ENCODE measurements at places on chromosomes 1 and 21. TPM values are rescaled to one million over a fixed set of nuclear protein-coding genes. Genes with fewer than 3 reads are reported as not detected.

ANKRD45 gene
- 0.28 TPM for total RNA-seq

MCL1 gene
- total RNA-seq = 420 TPM

IL10 gene
- not detected for total RNA-seq

CFAP107 gene
- total RNA-seq = not detected

DNAI4 gene
- 6.6 TPM for total RNA-seq

ADCY10 gene
- under 0.01 TPM for total RNA-seq

INSRR gene
- total RNA-seq = not detected

PLD5 gene
- total RNA-seq = 1.0 TPM

LAD1 gene
- 155 TPM for total RNA-seq

RPS6KA1 gene
- 52.6 TPM for total RNA-seq

AIRE gene
- not detected for total RNA-seq

SLC45A3 gene
- total RNA-seq = 1.4 TPM

CMPK1 gene
- 131 TPM for total RNA-seq

MANEAL gene
- 1.6 TPM for total RNA-seq

BSND gene
- under 0.01 TPM for total RNA-seq

DAB1 gene
- total RNA-seq = 0.14 TPM

NUF2 gene
- total RNA-seq = 0.68 TPM

PYGO2 gene
- 15.4 TPM for total RNA-seq

COL8A2 gene
- total RNA-seq = 1.5 TPM

MOV10 gene
- 52.1 TPM for total RNA-seq

GBP3 gene
- 8.9 TPM for total RNA-seq

TEX38 gene
- total RNA-seq = not detected

TAS1R1 gene
- total RNA-seq = not detected

FCRL1 gene
- total RNA-seq = not detected

TMEM240 gene
- total RNA-seq = 0.71 TPM

DDR2 gene
- 2.4 TPM for total RNA-seq

SNX7 gene
- total RNA-seq = 18.1 TPM

PTPN14 gene
- total RNA-seq = 55.7 TPM

C1orf87 gene
- total RNA-seq = not detected

SPRR2E gene
- total RNA-seq = 21.5 TPM

HFM1 gene
- not detected for total RNA-seq

FRRS1 gene
- total RNA-seq = 23.9 TPM

PRELP gene
- total RNA-seq = not detected

SH2D1B gene
- 0.07 TPM for total RNA-seq

LRRC53 gene
- not detected for total RNA-seq

SMIM12 gene
- 27.6 TPM for total RNA-seq

HORMAD1 gene
- 0.50 TPM for total RNA-seq

KCNE2 gene
- not detected for total RNA-seq

CATSPERE gene
- total RNA-seq = 0.43 TPM

VWA5B1 gene
- total RNA-seq = not detected

RAB25 gene
- 48.7 TPM for total RNA-seq

Measured in nasal cavity respiratory epithelium epithelial cell of viscerocranial mucosa (primary cell).